NCI-H345 (cell line): ENCODE measurements at places on chromosomes 7 and 10.

- no peak for DNase-seq
Measured at GRCh38 chr10:5654218-5654755, 12.1 kb downstream of the ASB13 start.

GRCh38 chr7:25253714-25254113, 25.4 kb upstream of the NPVF start:
- DNase-seq: no peak

GRCh38 chr7:27994639-27995038, 186.0 kb downstream of the JAZF1 start:
- peak; percentile 52 for DNase-seq

DNA sequence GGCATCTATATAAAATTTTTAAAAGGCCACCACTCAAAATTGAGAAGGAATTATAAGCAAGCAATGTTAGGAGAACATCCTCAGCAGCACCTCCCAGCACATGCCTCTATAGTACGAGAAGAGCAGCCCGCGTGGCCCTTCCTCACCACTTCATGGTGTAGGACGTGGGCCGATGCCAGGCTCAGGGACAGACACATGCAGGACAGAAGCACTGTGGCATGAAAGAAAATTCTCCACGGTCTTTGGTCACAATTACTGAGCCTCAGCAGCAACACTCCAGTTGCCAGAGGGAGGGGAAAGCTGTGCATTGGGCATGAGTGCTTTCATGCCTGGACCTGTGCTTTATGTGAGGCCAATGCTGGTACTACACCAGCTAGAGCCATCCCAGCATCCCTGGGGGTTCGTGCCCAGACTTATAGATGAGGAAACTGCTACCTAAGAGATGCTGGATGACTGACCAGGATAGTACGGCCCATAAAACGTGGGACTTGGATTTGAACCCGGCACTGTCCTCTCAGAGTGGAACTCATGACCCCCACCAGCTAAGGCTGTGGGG, 164.7 kb downstream of the ADAM12 start:
- no peak for DNase-seq
